Stimulated activated naive B cell treated with anti-CD40 and anti-IgM and Interleukin-4, amounts not matched to agents 10 μg/mL and 1 μg/mL and 100 μg/mL, for 72 hours (primary cell): ENCODE measurements at places on chromosomes 3 and 15.

DNA sequence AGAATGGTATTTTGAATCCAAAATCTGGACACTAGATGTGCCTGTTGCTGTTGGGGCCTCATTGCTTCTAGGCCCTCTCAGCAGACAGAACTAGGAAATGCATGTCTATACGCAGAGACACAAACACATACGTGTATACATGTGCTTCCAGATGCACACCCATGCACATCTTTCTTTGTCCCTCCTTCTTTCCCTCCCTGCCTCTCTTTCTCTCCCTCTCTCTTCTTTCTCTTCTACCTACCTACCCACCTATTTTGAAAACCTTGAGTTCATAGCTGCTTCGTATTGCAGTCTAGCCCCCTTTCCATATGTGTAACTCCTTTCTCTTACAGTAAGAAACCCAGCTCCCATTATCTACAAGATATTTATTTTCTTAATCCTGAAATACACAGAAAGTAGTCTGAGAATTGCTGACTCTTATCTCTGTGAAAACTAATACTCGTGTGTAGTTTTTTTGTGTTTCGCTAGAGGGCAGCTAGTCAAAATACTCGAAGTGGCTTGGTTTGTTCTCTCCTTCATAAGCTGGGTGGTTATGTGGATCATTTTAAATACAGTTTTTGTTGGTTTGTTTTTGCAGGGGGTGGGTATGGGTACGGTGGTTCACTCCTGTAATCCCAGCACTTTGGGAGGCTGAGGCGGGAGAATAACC is 18.5 kb downstream of the RPL32 start:
- DNase-seq = no peak

DNA sequence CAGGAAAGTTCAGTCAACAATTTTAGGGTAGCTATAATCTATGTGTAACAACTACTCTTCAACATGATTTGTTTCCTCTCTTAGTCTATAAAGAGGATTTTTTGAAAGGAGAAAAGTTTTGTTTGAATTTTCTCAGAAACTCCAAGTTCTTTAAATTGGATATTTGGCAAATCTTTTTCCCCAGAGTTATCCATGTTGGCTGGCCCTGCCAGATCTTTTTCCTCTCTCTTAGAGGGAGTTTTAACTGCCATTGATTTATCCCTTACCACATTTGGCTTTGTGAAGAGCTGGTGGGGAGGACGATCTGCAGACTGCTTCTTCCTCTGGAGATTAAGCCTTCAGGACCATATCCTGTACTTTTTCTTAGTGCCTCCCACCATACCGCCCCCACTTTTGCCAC is 64.9 kb upstream of the ROPN1 start:
- no peak for DNase-seq

DNA sequence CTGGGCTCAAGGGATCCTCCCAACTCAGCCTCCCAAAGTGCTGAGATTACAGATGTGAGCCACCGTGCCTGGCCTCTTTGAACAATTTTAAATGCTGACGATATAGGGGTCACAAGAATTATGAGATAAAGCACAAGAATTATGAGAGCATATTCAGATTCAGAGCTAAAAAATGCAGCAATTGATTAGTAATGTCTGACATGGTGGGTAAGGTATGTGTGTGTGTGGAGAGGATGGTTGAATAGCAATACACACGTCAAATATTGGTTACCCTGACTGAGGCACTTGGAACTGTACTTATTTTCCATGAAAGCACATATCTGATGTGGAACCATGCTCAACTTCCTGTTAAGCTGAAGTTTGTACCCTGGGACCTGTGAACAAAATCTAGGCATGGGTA is 115.6 kb downstream of the EOMES start:
- DNase-seq = no peak

- DNase-seq = no peak
Observed at GRCh38 chr3:64445109-64445943, 220.1 kb upstream of the PRICKLE2 start.

DNA sequence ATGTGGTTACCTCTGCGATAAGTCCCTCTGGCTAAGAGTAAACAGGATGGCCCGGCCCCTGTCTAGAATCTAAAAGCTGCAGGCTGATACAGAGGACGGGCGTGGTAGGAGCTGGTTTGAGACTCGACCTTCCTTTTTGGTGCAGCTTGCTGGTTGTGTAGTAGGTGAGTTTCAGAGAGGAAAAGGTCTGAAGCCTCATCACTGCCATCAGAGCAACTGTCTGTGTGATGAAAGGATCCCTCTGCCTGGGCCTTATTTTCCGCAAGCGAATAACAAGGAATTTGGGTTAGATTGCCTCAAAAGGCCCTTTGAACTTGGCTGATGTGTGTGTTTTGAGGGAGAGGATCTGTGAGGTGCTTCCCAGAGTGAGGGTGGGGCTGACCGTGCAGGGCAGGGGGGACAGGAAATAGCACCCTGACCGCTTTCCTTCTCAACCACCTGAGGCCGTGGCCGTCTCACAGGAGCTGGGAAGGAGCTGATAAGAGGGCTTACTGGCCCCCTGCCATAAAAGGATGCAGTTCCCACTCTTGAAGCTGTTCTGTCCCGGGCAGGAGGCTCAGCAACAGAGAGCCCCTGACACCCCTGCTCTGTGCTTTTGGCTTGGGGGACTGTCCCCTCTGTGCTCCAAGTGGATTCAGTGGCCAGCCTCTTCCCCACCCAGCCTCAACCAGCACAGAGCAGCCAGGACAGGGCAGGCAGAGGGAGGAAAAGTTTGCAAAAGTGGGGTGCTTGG is 45.6 kb upstream of the TFRC start:
- DNase-seq = no peak

GRCh38 chr15:99628374-99629001 is 62.7 kb downstream of the MEF2A start:
- no peak for DNase-seq

DNA sequence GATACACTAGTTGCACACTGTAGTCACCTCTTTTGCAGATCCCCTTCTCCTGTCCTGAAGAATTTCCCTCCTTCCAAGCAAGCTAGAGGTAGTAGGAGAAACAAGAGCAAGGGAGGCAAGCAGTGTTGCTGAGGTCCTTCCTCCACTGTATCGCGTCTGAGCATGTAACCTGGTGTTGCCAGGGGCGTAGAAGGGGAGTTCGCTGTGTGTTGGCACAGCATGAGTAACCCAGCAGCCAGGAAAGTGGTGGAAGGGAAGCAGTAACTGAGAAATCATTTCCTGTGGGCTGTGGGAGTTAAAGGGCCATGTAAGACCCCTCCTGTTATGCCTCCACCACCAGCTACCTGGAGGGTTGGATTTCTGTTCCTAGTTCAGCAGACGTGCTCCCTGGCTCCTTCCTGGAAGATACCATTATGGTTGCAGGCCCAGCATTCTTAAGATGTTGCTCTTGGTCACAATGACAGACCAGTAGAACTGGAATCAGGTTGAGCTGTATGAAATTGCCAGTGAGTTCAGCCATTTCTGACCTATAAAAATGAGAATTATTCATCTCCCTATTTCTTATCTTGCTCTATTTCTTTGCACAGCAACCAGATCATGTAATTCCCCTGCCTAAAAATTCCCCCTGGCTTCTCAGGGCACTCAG is 215.3 kb upstream of the TOPAZ1 start:
- DNase-seq = no peak

- DNase-seq = no peak
Observed at GRCh38 chr3:134339913-134340312, 34.3 kb downstream of the AMOTL2 start.

- no peak for DNase-seq
Observed at GRCh38 chr3:153392363-153392762, 230.3 kb downstream of the RAP2B start.

- no peak for DNase-seq
Observed at GRCh38 chr3:43148033-43148432, 42.2 kb upstream of the POMGNT2 start.
